NCI-H2171 (cell line): ENCODE measurements at places on chromosomes 3 and 15.

DNA sequence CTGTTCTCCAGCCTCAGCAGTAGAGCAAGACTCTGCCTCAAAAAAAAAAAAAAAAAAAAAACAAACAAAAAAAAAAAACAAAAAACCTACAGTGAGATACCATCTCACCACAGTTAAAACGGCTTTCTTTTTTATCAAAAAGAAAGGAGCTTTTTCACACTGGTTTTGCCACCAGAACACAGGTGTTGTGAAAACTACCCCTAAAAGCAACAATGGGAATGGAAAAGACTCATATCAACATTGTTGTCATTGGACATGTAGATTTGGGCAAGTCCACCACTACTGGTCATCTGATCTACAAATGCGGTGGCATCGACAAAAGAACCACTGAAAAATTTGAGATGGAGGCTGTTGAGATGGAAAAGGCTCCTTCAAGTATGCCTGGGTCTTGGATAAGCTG, 24.8 kb upstream of the SLC25A38 start:
- DNase-seq = no peak

DNA sequence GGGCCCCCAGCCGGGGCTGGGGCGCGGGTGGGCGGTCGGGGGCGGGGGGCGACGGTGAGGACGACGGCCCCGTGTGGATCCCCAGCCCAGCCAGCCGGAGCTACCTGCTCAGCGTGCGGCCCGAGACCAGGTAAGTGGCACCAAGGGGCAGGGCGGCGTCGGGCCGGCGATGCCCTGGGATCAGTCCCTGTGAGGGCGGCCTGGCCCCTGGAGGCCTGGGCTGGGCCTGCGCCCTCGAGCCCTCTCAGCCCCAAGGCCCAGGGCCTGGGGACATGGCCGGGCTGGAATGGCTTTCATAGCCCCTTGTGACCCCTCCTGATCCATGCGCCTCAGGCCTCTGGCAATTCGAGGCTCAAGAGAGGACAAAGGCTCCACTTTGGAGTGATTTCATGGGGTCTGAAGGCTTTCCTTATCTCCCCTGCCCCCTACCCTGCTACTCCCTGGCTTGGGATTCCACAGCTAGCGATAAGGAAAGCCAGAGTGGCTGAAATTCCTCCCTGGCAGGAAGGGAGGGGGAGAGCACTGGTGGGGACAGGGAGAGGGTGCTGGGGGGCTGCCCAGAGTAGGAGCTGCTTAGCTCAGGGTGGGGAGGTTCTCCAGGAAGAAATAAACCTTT, 418 bp downstream of the ALPK3 start:
- no peak for DNase-seq

DNA sequence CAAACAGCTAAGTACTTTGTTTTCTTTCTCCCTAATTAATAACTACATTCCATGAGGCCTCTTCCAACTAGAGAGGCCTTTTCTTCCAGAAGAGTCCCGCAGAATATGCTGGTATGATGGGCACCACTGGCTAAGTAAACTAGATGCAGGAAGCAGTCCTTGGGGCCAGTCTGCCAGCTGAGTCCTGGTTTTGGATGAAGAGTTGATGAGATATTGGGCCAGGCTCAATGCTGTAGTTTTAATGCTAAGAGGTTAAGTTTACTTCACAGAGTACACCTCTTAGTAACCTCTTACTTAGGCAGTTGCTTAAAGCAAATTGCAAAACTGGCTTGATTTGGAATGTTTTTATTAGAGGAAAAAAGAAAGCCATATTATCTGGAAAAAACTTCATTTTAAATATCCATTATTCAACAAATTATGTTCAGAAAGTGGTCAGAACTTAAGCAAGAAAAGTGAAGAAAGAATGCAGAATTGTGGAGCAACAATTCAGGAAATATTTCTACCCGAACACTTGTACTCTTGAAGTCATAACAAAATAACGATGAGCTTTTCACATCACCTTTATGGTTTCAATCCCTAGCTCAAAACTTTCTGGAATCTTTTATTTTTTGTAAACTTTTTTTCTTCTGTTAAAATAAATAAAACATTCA, 178.4 kb upstream of the CDIN1 start:
- DNase-seq = no peak

DNA sequence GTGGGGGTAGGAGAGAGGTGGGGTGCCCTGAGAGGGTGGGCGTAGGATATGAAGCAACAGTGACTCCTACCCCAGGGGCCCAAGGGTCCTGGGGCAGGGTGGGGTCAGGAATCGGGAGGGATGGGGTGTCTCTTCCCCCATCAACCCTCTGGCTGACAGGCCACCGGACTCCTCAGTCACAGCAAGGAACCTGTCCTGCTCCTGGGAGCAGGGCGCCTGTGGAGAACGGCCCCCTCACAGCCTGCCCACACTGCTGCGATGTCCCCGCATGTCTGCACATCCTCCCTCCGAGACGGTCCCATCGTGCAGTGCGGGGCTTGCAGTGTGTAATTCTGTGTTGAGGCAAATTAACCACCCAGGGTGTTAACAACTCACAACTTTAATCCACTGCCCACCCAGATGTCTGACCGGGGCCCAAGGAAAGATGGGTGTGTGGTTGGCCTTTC, 2.7 kb downstream of the TM4SF19 start:
- DNase-seq = no peak

DNA sequence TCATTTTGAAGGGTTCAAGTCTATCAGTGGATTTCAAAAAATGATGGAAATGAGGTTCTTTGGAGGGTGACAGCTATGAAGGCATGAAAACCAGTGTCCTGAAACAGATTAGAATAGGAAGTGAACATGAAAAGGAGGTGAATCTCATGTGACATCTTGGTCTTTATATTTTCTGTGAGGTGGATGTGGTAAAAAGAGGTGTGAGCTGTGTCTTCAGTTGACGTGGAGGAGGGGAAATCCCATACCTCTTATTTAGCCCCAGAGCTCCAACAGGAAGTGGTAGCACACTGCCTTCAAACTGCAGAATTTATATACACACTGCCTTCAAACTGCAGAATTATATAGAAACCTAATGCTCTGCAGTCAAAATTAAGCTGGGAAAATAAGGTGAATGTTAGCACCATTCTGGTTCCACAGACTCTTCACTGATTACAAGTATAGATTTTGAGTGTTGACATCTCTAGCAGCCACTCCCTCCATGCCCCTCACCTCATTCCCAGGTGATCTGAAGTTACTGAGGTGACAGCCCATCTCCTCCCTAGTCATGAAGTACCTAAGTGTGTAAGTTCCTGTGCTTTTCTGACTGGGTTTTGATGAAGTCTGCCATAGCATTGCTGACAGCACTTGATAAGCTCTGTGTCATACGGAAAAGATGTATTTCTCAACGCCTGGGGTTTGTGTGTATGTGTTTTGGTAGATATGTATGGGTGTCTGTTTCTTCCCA, 2.7 kb downstream of the RAB8B start:
- no peak for DNase-seq

- no peak for DNase-seq
Measured at GRCh38 chr15:63465104-63465503, 39.3 kb upstream of the USP3 start.

GRCh38 chr15:67137951-67138848, 72.8 kb downstream of the SMAD3 start:
- DNase-seq = no peak

DNA sequence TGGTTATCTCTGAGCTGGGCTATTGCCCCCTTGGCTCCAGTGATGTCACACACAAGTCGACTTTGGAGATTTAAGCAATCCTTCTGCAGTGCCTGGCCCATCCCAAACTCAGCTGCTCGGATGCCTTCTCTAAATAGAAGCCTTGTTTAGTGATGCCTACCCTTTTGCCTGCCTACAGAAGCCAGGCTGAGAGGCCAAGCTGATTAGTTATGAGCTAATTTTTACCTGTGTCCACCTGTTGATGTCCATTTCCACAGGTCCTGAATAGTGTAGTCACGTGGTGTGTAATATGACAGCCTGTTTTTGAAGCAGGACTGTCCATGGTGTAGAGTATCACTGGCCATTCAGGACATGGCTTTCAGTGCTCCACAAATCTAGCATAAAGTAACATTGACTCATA, 45.5 kb downstream of the SSUH2 start:
- no peak for DNase-seq
